Neural progenitor cell (in vitro differentiated cells): ENCODE measurements at places on chromosomes 6 and 20.

GRCh38 chr20:54475334-54476168, at the start of gene DOK5:
DOK5 (plus strand) TSS chr20:54475593; CDS start chr20:54475947, 354 bp downstream.
- DNase-seq, result peak; percentile 74

DNA sequence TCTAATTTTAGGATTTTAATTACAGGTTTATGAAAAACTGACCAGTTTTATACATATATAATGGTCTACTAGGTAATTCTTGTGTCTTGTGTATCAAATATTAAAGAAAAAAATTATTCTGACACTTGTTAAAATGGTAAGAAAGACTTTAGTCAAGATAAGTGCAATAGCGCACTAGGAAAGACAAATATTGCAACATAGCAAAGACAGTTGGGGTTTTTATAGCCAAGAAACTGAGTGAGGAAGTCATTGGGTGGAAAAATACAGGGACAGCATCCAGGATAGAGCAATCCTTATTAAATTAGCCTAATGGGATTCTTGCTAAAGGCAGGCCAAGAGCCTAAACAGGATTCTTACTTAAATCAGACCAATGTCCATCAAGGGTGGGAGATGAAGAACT, 71.1 kb downstream of the ROS1 start:
- DNase-seq, result no peak

- no peak for DNase-seq
Observed at GRCh38 chr20:16240355-16240754, 332.9 kb downstream of the KIF16B start.

DNA sequence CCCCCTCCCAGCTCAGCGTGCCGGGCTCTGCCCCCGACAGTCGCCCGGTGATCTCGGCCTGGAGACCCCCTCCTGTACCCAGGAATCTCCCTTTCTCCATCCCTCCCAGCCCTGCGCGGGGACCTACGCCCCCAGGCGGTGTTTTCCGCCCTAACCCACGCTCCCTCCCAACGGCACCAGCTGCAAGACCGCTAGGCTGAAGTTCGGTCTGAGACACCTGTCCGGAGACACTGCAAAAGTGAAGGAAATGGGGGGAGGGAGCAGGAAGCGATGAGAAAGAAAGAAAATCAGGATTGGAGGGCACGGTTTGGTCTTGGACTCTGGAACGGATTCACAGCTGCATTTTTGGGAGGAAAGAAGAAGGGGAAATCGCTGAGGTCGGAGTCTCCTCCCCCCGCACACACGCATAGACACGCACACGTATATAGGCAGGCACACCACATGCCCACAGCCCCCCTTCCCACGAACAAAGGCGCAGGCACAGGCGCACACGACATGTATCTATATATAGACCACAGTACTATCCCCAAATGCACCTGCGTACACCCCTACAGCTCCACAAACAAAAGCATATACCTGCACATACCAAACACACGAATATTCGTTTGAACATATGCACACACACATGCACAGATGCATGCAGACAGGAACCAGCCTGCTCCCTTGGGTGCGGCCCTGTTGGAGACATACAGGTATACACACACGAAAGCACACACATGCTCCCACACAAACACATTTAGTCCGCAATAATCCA, 1.0 kb downstream of the SLC32A1 start:
- DNase-seq, result peak; percentile 71

DNA sequence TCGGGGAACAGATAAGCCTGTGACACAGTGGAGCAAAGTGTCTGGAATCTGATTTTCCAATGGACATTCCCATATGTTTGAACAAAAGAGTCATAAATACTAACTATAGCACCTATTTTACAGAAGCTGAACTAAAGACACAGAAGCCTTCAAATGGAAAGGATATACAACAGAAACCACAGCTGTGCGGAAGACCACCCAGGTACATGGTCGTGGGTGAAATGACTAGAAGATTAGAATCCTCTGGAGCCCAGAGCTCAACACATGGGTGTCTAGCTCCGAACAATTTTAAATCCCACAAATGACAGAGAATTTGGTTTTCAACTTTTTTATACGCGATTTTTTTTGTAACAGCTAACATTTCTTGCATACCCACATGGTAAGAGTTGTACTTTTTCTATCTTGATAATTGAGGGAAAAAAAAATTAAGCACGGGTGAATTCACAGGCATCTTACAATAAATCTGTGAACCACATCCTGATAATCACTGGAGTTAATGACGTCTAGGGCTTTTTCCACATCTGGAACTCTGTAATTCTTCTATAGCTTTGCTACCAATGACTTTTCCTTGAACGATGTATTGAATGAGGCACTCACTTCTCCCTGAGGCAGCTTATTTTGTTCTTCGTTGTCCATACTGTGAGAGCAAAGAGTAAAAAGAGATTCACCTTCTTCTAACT, 271.1 kb upstream of the AGPAT4 start:
- DNase-seq, result no peak
